ENCODE measurements at places on chromosomes 2 and 18.

GRCh38 chr2:142865924-142866323, 11.5 kb upstream of the KYNU start:
- DNase-seq = no peak

GRCh38 chr2:20106746-20107145, 55.3 kb upstream of the LAPTM4A start:
- peak; percentile 57 for DNase-seq

- no peak for DNase-seq
These were observed 55.8 kb downstream of the TTC32 start for GRCh38 chr2:19846030-19846429.

GRCh38 chr2:163595028-163595427, 140.8 kb downstream of the FIGN start:
- no peak for DNase-seq

GRCh38 chr2:10447300-10447894, 730 bp downstream of the ODC1 start:
- peak; percentile 85 for DNase-seq

- DNase-seq = no peak
These were observed 211.8 kb downstream of the C1D start for GRCh38 chr2:67851016-67851415.

- DNase-seq = no peak
These were observed 187.1 kb downstream of the SMAD7 start for GRCh38 chr18:48763719-48764100.

- peak; percentile 93 for DNase-seq
These were observed 7.6 kb upstream of the PRKCE start for GRCh38 chr2:45643543-45644542.

DNA sequence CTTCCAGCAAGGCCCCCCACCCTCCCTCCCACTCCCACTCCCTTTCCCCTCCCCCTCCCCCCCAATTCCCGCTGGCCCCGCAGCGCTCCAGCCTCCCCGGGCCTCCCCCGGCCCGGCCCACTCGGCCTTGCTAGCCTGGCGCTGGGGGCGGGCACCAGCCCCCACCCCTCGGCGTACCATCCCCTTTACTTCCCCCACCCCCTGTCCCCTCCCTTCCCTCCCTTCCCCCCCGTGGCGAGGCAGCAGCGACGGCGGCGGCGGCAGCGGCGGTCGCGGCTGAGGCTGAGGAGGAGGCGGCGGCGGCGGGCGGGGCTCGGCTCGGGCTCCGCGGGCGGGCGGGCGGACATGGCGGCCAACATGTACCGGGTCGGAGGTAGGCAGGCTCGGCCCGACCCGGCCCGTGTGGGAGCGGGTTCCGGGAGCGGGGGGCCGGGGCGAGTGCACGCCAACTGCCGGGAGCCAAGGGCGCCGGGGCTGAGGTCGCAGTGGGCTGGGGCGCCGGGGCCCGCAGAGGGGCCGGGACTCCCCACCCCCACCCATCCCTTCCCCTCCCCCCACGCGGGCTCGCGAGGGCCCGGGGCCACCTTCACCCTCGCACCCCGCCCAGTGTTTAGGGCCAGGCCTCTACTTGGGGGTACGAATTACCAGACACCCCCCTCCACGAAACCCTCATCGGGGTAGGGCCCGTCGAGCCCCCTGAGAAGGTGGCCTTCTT, at the start of gene MTA3:
Gene MTA3 (plus strand): TSS at position 232 of the 715 bp plus-strand sequence. CDS start 114 bp downstream, at position 346.
- DNase-seq = peak; percentile 52

GRCh38 chr2:240601061-240601830, 14.7 kb downstream of the CAPN10 start:
- DNase-seq = no peak

- no peak for DNase-seq
These were observed 257.7 kb upstream of the MYT1L start for GRCh38 chr2:2588777-2589176.

GRCh38 chr2:95380280-95380679, 22.2 kb upstream of the FAHD2A start:
- no peak for DNase-seq

- no peak for DNase-seq
These were observed 73.5 kb upstream of the SERTAD2 start for GRCh38 chr2:64727013-64727767.
